ENCODE measurements at places on chromosomes 11 and 22.

DNA sequence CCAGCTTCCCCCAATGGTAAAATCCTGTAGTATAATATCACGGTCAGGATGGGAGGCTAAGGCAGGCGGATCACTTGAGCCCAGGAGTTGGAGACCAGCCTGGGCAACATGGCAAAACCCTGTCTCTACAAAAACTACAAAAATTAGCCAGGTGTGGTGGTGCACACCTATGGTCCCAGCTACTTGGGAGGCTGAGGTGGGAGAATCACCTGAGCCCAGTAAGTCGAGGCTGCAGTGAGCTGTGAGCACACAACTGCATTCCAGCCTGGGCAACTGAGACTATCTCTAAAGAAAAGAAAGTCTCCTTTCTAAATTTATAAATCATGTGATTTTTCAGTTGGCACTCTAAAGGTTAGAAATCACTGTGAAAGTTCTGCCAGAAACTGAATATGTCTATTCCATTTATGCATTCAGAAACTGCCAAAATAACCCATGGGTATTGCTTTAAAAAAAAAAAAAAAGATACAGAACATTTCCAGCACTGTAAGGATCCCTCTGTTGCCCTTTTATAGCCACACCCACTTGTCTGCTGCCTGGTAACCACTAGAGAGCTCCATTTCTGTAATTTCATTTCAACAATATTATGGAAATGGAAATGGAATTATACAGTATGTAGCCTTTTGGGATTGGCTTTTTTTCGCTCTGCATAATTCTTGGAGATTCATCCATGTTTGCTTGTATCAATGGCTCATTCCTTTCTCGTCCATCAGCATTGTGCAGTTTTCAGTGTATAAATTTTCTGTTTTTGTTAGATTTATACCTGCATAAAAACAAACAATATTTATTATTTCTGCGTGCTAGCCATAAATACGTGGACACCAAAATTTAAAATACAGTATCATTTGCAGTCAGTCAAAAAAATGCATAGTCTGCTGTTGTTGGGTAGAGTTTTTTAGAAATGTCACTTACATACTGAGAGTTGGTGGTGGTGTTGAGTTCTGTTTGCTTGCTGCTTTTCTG, 9.4 kb downstream of the CDC45 start:
- peak; percentile 92 for ATAC-seq

DNA sequence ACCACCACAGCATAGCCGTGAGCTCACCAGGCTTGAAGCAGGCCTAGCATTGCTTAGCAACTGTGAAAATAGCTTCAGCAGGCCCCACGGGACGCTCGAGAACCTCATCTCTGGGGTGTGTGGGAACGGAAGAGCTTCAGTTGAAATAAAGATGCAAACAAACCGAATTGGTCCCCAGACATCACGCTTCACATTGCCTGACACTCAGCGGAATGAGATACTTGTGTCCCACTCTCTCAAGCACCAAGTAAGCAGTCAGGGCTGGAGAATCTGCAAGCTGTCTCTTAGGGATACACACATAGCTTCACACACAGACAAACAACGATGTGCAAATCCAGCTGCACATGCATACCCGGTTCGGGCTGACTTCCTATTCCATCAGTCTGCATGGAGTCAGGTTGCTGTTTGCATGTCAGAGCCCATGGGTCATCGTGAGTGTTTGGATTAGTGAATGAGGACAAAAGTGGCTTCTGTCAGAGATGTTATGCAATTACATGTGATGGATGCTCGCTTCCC, 205.7 kb downstream of the SNX19 start:
- ATAC-seq: no peak

GRCh38 chr11:19995145-19995544, 165.1 kb downstream of the DBX1 start:
- ATAC-seq: peak; percentile 21

GRCh38 chr11:121464352-121464946, 11.7 kb upstream of the SORL1-AS1 start:
- ATAC-seq: peak; percentile 90

DNA sequence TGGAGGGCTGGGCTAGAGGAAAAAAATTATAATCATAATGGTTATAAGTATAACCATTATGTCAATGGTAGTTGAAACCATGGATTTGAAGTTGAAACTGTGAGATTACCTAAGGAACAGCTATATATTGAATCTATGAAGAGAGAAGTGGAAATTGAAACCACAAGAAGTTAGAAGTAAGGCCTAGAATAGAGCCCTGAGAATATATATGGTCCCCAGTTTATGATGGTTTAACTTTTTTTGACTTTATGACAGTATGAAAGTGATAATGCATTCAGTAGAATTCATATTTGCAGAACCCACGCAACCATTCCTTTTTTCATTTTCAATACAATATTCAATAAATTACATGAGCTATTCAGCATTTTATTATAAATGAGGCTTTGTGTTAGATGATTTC, 15.0 kb downstream of the AASDHPPT start:
- no peak for ATAC-seq

DNA sequence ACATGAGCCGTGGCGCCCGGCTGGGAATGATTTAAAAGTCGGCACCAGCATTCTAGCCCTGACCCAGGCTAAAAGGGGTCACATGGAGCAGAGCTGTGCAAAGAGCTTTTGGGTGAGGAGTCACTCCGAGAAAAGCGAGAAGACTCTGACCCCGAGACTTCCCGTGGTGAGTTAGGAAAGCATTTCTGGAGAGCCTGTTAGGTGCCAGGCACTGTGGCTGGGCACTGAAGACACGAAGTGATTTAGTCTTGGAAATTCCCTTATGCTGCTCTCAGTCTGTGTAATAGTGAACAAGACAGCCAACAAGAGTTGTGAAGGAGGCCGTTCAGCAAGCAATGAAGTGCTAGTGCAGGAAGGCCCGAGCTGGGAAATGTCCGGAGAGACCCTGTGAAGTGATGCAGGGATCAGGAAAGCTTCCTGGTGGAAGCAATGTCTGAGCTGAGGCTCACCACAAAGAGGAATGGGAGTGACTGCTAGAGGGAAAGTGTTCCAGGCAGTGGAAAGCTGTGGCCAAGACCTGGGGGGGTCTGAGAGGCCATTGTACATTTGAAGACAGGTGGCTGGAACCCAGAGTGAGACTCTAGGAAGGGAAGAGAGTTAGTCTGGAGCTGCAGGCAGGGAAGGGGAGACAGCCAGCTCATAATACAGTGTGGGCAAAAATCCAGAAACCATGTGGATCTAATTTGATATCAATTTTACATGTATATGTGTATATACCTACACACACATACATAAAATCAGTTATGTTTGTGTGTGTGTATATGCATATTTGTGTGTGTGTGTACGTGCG, 31.6 kb downstream of the MARK2 start:
- ATAC-seq: no peak

DNA sequence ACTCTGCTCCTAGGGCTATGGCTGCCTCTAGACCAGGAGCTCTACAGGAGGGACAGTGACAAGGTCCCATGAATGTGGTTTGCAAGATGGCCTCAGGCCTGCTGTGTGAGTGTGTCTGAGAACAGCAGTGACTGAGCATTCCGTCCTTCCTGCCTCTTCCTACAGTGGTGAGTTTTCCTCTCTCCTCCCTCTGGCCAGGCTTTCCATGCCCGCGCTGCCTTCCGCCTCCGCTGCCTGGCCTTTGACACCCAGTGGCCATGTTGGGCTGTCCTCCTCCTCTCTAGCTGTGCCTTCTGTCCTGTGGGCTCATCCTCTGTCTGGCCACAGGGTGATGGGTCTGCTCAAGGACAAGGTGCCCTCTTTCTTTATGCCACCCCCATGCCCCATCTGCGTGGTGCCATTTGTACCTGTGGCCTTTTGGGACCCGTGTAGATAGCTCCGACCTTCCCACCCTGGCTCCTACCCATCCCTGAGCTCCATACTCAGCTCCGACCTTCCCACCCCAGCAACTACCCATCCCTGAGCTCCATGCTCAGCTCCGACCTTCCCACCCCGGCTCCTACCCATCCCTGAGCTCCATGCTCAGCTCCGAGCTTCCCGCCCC, 970.4 kb downstream of the BRD1 start:
- no peak for ATAC-seq

- no peak for ATAC-seq
These were observed 8.3 kb downstream of the GAS2 start for GRCh38 chr11:22674470-22675439.

- no peak for ATAC-seq
These were observed 3.6 kb downstream of the PIK3IP1 start for GRCh38 chr22:31288496-31289240.

- no peak for ATAC-seq
These were observed 29.5 kb upstream of the RAB1B start for GRCh38 chr11:66238786-66239413.

Measured in SK-N-SH treated with all-trans-retinoic acid at 6 μM for 48 hours (cell line).